ENCODE measurements at places on chromosomes 2 and 18.
A peak's percentile ranks its signal among the peaks of the same experiment; 100 is the strongest.

- peaks cover 32% of the 10 kb centered on the region for H3K27me3 ChIP-seq
- DNase-seq = no peak
- no peak overlapping the region for H3K4me3 ChIP-seq
- no peaks in the 10 kb centered on the region for H3K4me1 ChIP-seq
Measured at GRCh38 chr2:241863536-241863954, 4.9 kb upstream of the PDCD1 start.

- no peak for DNase-seq
- H3K27ac ChIP-seq = no peak overlapping the region
- H3K4me3 ChIP-seq = no peak overlapping the region
- no peaks in the 10 kb centered on the region for H3K36me3 ChIP-seq
- peaks cover 5% of the 10 kb centered on the region for H3K4me1 ChIP-seq
- H3K27me3 ChIP-seq = peaks cover 30% of the 10 kb centered on the region
Measured at GRCh38 chr18:79604913-79605880, 74.4 kb upstream of the CTDP1 start.

GRCh38 chr2:67036444-67036843, 360.7 kb upstream of the ETAA1 start:
- H3K36me3 ChIP-seq = peaks cover 8% of the 10 kb centered on the region
- peaks cover 69% of the 10 kb centered on the region for H3K4me1 ChIP-seq

DNA sequence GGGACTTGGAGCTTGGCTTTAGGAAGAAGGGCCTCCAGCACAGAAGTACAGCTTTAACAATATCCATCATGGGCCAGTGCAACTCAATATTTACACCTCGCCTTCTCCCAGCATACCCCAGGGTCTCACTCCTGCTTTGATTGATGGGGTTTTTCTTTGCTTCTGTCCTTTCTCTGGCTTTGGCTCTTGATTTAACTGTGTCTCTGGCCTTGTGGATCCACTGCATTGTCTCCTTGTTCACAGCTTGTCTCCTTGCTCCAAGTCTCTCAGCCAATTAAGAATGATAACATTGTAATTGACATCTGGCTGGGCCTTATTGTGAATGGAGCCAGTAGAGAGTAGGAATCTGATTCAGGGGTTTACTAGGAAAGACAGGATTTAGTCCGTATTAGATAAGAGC, 1019.5 kb downstream of the TMEM182 start:
- peaks cover 5% of the 10 kb centered on the region for H3K27me3 ChIP-seq
- H3K4me1 ChIP-seq = peaks cover 9% of the 10 kb centered on the region
- no peaks in the 10 kb centered on the region for H3K36me3 ChIP-seq
- no peak for DNase-seq
- H3K27ac ChIP-seq = no peak overlapping the region

GRCh38 chr2:102258386-102259074, 52.8 kb upstream of the IL1RL1 start:
- H3K27me3 ChIP-seq = peaks cover 3% of the 10 kb centered on the region
- no peaks in the 10 kb centered on the region for H3K36me3 ChIP-seq
- H3K27ac ChIP-seq = no peak overlapping the region
- no peak overlapping the region for H3K4me3 ChIP-seq
- peaks cover 2% of the 10 kb centered on the region for H3K4me1 ChIP-seq

DNA sequence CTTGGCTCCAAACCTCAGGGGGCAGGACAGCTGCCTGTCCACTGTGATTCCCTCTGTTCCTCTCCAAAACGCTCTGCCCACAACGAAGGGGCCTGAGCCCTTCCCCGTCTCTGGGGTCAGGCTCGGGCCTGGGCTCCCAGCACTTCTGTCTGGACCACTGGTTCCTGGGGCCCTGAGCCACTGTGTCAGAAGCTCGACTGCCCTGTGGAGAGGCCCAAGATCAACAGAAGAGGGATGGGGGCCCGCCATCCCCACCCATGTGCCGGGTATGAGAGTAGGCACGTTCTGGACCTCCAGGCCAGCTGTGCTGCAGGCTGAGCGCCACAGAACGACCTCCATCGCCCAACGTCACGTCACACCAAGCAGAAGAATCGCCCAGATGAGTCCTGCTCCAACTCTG, 119.9 kb upstream of the HS6ST1 start:
- H3K4me1 ChIP-seq = peaks cover 12% of the 10 kb centered on the region
- no peaks in the 10 kb centered on the region for H3K36me3 ChIP-seq
- H3K27me3 ChIP-seq = peaks cover 28% of the 10 kb centered on the region
- DNase-seq = no peak

DNA sequence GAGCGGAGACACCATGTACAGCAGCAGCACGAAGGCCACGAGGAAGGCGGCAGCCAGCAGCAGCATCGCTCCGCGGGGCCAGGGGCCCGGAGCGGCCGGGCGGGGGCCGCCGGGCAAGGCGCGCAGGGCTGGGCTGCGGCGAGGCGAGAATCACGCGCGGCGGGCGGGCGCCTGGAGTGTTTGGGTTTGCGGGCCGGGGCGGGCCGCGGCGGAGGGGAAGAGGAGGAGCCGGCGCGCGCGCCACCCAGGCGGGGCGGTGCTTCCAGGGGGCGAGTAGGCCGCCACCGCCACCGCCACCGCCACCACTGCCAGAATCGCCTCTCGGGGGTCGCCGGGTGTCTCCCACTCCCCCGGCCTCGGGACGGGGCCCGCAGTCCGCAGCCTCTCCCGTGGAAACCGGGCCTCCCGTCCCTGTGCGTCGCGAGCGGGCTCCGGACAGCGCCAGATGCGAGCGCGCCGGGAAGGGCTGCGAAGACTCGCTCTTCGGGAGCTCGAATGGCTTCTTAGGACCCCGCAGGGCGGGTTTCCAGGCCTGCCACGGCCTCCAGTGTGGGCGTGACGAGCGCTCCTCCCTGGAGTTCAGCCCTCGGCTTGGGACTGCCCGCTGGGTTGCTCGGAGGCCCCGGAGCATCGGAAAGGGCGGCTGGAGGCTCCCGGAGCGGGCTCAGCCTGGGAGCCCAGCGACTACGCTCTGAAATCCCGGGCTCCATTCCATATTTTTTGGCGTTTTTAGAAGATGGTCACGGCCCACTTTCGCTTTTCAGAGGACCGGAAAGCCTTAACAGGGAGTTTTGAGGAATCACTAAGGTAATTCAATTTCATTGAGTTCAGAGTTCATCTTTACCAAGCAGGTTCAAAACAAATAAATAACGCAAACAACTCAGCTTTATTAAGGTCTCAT, at the start of gene KDSR:
Gene KDSR (minus strand): TSS at position 154 of the 901 bp plus-strand sequence. CDS start 88 bp downstream, at position 66.
- peak; percentile 91 for DNase-seq
- peak within 1 kb of the TSS; percentile 94 for H3K4me3 ChIP-seq
- no peaks in the 10 kb centered on the region for H3K27me3 ChIP-seq
- H3K4me1 ChIP-seq = peaks cover 7% of the 10 kb centered on the region
- peak within 1 kb of the TSS; percentile 89 for H3K27ac ChIP-seq

DNA sequence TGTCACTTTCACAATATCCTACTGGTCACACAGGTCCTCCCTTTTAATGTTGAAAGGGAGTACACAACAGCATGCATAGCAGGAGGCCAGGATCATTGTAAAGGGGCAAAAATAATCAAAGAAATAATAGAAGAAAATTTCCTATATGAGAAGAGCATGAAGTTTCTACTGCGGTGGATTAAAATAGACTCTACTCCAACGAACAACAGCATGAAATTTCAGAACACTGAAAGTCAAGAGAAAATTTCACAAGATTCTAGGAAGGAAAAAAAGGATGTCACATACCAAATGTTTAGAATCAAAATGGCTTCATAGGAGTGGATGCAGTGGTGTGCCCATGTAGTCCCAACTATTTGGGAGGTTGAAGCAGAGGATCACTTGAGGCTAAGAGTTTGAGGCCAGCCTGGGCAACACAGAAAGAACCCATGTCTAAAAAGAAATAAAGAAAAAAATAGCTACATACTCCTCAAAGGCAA, 72.0 kb upstream of the EPAS1 start:
- DNase-seq = no peak
- H3K27me3 ChIP-seq = no peaks in the 10 kb centered on the region
- H3K36me3 ChIP-seq = no peaks in the 10 kb centered on the region
- no peak overlapping the region for H3K4me3 ChIP-seq
- peaks cover 13% of the 10 kb centered on the region for H3K4me1 ChIP-seq

- DNase-seq = no peak
- no peak overlapping the region for H3K27ac ChIP-seq
- no peaks in the 10 kb centered on the region for H3K36me3 ChIP-seq
- H3K4me3 ChIP-seq = no peak overlapping the region
- no peaks in the 10 kb centered on the region for H3K27me3 ChIP-seq
Measured at GRCh38 chr2:141490886-141491285, 639.9 kb downstream of the LRP1B start.

DNA sequence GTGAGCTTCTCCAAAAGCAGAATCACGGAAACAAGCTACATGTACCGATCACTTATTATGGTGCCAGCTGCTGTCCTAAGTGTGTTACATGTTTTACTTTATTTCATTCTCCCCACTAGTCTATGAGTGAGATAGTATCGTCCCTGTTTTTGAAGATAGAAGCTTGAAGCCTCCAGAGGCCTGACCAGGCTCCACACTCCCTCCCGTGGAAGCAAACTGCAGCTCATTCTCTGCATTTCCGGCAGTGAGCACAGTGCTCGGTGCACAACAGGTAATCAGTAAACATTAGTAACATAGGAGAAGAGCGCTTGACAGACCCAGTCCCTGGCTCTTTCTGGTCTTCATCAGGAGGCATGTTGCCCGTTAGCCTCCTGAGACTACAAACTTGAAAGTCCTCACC, 72.9 kb downstream of the ZBTB7C start:
- H3K4me3 ChIP-seq = no peak overlapping the region
- no peak overlapping the region for H3K27ac ChIP-seq
- no peaks in the 10 kb centered on the region for H3K27me3 ChIP-seq
- H3K36me3 ChIP-seq = no peaks in the 10 kb centered on the region
- H3K4me1 ChIP-seq = peaks cover 12% of the 10 kb centered on the region

DNA sequence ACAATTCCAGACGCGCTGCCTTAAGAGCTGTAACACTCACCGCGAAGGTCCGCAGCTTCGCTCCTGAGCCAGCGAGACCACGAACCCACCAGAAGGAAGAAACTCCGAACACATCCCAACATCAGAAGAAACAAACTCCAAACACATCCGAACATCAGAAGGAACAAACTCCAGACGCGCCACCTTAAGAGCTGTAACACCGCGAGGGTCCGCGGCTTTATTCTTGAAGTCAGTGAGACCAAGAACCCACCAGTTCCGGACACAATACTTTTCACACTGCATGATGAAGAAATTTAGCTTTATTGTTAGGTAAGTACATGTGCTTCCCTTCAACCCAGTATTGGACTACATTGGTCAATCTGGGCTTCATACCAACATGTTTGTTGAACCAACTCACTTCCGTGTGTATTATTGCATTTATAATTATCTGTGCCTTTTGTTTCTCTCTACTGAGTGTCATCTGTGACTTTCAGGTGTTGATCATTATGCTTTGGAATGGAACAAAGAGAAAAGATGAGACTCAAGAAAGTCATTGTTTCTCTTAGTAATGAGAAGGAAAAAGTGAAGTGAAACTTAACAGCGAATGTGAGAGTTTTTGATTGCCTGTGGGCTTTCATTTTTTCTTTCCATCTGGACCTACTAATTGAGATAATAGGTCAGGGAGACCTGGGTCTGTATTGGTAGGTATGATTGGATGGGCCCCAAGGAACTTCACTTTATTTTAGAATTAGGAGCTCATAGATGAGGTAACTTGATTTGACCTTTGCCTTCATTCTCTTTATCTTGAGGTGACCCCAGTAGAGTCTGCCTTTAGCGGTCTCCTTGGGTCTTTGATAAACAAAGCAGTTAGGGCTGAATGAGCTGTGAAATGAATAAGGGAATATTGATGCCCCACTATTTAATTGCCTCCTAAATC, 76.1 kb upstream of the CAVIN2 start:
- DNase-seq = no peak
- H3K36me3 ChIP-seq = peaks cover 1% of the 10 kb centered on the region
- H3K4me1 ChIP-seq = peaks cover 6% of the 10 kb centered on the region

DNA sequence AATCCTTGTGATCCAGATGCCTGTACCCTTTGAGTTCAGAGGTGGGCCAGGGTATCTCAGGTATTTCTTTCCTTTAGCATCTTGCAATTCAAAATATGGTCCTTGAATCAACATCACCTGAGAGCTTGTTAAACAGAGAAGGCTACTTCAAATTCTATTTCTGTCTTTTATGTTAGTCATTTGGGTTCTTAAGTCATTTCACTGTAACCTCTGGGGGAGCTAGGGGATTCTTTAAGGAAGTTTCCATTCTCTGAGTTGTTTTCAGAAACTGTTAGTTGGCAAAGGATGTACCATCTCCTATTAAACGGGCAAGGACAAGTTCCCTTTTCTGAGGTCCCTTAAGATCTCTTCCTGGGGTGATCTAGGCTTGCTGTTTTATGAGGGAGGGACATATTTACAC, 16.6 kb downstream of the CFLAR start:
- no peak for DNase-seq
- peaks cover 20% of the 10 kb centered on the region for H3K36me3 ChIP-seq
- H3K4me1 ChIP-seq = peaks cover 8% of the 10 kb centered on the region
- H3K4me3 ChIP-seq = no peak overlapping the region

- no peak overlapping the region for H3K4me3 ChIP-seq
- DNase-seq = no peak
- peaks cover 4% of the 10 kb centered on the region for H3K4me1 ChIP-seq
- no peaks in the 10 kb centered on the region for H3K27me3 ChIP-seq
- peaks cover 8% of the 10 kb centered on the region for H3K36me3 ChIP-seq
Measured at GRCh38 chr2:23695214-23695889, 231.6 kb downstream of the ATAD2B start.

DNA sequence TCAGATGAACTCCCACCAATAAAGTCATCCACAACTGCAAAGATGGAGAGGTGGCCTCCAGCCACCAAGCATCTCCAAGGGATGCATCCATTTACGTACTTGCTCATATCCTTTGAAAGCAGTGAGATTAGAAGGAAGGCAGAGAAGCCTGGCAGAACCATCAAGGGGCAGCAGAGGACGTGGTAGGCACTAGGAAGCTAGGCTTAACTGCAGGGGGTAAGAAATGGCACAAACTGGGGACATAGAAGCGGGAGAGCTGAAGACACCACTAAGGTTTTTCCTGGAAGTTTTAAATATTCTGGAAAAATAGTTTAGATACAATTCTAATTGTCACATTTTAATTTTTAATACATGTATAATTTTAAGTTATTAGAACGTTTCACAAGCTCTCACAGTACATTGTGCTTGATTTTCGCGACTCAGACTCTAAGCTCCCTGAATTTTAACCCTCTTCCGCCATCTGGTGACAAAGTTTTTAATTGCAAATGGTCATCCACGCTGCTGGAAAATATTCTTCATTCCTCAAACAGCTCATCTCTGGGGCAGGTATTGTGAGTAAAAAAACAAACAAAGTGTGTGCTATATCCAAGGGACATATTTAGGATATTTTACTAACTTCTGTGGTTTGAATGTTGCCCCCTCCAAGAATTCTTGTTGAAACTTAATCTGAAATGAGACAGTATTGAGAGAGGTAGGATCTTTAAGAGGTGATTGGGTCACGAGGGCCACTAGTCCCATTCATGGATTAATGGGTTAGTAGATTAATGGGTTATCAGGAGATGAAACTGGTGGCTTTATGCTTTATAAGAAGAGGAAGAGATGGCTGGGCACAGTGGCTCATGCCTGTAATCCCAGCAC, 1.6 kb upstream of the PSTPIP2 start:
- peaks cover 10% of the 10 kb centered on the region for H3K27me3 ChIP-seq
- H3K27ac ChIP-seq = no peak overlapping the region
- H3K4me3 ChIP-seq = no peak overlapping the region
- H3K36me3 ChIP-seq = peaks cover 3% of the 10 kb centered on the region
